NCI-H510A (cell line): ENCODE measurements at places on chromosomes 16 and 17.

- no peak for DNase-seq
These were observed 58.1 kb downstream of the NDE1 start for GRCh38 chr16:15708096-15708495.

- DNase-seq = no peak
These were observed 563 bp downstream of the METRNL start for GRCh38 chr17:83079766-83080578.

GRCh38 chr17:67456103-67456502 is 79.0 kb downstream of the PITPNC1 start:
- no peak for DNase-seq

- DNase-seq = no peak
These were observed 14.2 kb downstream of the AXIN2 start for GRCh38 chr17:65547253-65547670.

GRCh38 chr16:20504418-20504817 is 53.1 kb downstream of the ACSM2A start:
- no peak for DNase-seq

- DNase-seq = no peak
These were observed 42.6 kb upstream of the ERN1 start for GRCh38 chr17:64172510-64172909.

GRCh38 chr16:58012481-58012880 is 11.3 kb downstream of the USB1 start:
- DNase-seq = no peak

- no peak for DNase-seq
These were observed 2.8 kb upstream of the SOCS1 start for GRCh38 chr16:11258553-11259492.

- DNase-seq = no peak
These were observed 135.4 kb upstream of the CHMP6 start for GRCh38 chr17:80855948-80856862.

GRCh38 chr16:27446721-27447120 is 44.7 kb downstream of the IL21R start:
- no peak for DNase-seq

DNA sequence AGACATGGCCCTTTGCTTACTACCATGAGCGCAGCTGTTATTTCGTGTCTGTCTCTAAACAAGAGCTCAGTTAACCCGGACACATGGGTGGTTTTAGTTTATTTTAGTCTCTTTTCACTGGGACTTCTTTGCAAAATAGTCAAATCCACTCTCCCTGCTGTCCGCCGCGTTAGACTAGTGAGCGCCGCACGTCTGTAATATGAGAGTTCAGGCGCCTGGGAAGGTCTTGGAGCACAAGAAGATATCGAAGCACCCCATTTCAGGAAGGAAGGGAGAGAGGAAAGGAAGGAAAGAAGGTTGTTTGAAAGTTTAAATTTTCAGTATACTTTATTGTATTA is 111.0 kb upstream of the CHMP6 start:
- DNase-seq = no peak

DNA sequence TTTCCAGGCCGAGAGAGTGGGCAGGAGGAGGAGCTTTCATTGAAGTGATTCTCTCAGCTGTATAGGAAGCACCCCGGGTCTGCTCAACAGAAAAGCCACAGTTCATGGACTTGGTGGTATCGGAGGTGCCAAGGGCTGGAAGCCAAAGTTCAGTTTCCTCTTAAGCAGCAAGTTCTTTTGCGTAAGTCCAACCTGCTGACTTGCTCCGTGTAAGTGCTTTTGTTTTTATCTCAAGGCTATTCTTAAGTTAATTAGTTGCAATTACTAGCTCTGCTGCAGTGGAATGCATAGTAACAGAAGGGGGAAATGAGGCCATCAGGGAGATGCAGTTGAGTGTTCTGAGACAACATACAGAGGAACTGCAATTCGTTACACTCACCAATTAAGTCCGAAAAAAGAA is 44.6 kb downstream of the SMIM36 start:
- no peak for DNase-seq

- DNase-seq = no peak
These were observed at the start of gene MYLK3 for GRCh38 chr16:46747777-46748651. MYLK3 (minus strand) TSS chr16:46748344; CDS start chr16:46748193, 151 bp downstream.

DNA sequence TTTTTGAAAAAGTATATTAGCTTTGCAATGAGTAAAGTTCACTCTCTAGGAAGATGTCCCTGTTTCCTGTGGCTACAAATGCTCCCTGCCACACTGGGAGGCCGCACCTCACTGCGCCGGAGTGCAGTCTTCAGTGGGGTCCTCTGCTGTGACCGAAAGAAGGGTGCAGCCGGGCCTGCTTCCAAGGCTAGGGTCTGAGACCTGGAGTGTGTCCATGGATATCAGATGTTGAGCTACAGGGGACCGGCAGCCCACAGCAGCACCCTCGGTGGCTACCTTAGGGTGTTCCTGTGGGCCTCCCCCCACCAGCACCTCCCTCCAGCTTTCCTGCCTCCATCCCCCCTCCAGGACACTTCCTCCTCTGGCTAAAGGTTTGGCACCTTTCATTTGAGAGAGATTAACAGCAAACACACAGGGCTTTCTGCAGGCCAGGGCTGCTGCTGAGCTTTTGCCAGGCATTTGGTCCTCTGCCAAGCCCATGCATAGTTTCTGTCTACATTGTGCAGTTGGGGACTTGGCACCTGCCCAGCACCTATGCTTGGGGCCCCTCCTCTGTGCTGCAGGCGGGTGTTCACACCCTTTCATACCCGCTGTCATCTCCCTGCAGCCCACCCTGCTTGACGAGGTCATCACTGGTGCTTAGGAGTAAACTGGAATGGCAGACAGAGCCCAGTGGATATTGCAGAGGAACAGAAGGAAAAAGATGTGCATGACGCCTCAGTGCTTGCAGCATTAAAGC is 33.8 kb upstream of the CRISPLD2 start:
- peak; percentile 66 for DNase-seq

DNA sequence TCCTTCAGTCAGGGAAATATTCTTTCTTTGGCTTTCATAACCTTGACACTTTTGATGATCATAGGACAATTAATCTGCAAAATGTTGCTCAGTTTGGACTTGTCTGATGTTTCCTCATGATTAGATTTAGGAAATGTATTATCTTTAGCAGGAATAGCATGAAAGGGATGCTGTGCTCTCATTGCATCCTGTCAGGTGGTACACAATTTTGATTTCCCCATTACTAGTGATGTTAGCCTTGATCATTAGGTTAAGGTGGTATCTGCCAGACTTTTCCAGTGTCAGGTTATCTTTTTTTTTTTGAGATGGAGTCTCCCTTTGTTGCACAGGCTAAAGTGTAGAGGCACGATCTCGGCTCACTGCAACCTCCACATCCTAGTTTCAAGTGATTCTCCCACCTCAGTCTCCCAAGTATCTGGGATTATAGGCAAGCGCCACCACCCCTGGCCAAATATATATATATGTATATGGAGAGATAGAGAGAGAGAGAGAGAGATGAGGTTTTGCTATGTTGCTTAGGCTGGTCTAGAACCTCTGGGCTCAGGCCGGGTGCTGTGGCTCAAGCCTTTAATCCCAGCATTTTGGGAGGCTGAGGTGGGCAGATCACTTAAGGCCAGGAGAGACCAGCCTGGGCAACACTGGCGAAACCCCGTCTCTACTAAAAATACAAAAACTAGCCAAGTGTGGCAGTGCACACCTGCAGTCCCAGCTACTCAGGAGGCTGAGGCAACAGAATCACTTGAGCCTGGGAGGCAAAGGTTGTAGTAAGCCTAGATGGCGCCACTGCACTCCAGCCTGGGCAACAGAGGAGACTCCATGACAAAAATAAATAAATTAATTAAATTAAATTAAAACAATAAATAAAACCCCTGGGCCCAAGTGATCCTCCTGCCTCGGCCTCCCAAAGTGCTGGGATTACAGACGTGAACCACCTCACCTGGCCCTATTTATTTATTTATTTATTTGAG is 15.8 kb upstream of the CAVIN1 start:
- DNase-seq = no peak

DNA sequence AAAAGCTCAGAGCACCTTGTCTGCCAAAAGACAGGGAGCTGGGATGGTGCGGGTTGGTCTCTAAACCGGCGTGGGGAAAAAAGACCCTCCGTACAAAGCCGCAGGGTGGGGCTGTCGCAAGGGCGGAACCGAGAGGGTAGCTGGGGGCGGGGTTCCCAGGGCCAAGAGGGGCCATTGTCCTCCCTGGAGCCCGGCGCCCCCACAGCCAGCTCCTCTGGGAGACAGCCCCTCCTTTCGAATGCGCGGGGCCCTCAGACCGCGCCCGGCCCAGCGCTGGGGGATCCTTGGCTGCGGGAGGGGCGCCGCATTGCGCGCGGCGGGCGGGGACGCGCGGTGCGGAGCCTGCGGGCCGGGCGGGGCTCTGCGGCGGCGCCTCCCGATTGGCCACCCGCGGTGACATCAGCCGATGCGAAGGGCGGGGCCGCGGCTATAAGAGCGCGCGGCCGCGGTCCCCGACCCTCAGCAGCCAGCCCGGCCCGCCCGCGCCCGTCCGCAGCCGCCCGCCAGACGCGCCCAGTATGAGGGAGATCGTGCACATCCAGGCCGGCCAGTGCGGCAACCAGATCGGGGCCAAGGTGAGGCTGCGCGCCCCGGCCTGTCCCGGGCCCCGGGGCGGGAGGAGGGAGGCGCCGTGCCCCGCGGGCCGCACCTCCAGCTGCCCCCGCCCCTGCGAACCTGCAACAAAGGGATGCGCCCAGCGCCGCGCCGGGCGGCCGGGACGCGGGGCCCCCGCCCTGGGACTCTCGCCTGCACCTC is at the start of gene TUBB3:
TUBB3 (plus strand) TSS at position 459 of the 756 bp plus-strand sequence; CDS start at position 519, 60 bp downstream.
- no peak for DNase-seq

DNA sequence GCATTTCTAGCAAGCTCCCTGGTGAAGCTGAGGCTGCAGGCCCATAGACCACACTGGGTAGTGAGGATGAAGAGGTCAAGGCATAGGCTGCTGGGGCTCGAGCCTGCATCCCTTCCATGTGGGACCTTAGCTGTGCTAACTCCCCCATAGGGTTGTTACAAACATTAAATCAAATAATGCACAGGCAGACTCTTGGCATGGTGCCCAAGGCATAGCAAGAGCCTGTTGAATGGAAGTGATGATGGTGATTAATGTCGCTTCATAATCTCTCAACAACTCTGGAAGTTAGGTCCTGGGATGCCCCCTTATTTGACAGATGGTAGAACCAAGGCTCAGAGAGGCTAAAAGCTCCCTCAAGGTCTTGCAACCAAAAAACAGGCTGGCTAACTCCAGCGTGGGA is 283.9 kb upstream of the EEF2KMT start:
- DNase-seq = no peak

DNA sequence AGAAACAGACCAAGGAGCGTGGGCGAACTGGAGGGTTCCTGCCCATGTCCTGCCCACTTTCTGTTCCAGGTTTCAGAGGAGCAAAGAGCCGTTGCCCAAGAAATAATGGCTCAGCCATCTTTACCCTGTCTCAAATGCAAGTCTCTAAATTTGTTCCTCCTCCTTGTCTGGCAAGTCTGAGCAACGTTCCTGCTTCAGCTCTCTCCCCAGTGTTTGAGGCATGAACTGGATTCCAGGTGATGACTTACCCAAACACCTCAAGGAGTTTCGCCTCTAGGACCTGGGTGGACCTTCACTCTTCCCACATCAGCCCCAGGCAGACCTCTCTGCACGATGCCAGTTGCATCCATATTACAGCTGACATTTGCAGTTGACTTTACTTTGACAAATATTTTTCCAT is 521.9 kb upstream of the HSBP1 start:
- no peak for DNase-seq

DNA sequence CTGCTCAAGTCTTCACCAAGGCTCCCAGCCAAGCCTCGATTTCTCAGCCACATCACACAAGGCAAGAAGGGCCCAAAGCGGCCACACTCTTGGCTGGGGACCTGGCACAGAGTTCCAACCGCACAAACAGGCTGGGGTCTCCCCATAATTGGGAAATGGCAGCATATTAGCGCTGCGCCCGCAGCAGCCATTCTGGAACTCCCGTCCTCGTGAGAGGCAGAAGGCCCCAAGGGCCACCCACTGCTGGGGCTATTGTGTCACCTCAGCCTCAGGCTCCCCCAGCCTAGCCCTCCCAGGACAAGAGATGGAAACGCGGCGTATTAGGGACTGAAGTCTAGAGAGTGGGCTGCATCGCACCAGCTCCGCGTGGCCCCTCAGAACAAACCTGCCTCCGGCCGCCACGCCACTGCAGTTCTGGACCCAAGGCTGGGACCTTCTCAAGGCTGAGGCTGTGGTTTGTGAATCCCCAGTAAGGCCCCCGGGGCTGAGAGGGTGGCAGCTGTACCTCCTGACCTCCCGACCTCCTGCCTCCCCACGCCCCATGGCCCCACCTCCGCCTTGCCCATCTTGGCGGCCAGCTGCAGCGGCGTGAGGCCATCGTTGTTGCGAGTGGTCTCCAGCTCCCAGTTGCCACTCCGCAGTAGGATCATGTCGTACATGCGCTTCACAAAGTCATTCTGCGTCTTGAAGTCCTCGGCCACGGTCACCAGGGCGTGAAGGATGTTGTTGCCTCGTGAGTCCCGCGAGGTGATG is 25.3 kb downstream of the TRPV3 start:
- no peak for DNase-seq

DNA sequence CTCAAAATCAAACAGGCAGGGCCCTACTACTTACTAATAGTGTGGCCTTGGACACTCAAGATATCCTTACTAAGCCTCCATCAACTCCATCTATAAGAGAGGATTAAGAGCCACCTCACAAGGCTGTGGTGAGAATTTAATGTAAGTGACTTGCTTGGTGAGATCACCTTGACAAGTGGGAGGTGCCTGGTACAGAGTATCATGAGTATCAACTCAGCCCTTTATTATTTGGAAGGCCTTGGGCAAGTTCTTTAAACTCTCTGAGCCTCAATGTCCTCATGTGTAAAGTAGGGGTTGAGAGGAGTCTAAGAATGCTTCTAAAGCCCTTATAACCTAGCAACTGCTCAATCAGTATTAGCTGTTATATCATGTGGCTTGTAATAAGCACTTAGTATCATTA is 15.0 kb downstream of the THUMPD1 start:
- DNase-seq = no peak

GRCh38 chr16:31879937-31880321 is 6.3 kb downstream of the ZNF267 start:
- DNase-seq = no peak

- no peak for DNase-seq
These were observed 12.0 kb upstream of the KRT23 start for GRCh38 chr17:40949418-40949817.

- no peak for DNase-seq
These were observed 55.8 kb downstream of the MYH13 start for GRCh38 chr17:10316801-10317542.

DNA sequence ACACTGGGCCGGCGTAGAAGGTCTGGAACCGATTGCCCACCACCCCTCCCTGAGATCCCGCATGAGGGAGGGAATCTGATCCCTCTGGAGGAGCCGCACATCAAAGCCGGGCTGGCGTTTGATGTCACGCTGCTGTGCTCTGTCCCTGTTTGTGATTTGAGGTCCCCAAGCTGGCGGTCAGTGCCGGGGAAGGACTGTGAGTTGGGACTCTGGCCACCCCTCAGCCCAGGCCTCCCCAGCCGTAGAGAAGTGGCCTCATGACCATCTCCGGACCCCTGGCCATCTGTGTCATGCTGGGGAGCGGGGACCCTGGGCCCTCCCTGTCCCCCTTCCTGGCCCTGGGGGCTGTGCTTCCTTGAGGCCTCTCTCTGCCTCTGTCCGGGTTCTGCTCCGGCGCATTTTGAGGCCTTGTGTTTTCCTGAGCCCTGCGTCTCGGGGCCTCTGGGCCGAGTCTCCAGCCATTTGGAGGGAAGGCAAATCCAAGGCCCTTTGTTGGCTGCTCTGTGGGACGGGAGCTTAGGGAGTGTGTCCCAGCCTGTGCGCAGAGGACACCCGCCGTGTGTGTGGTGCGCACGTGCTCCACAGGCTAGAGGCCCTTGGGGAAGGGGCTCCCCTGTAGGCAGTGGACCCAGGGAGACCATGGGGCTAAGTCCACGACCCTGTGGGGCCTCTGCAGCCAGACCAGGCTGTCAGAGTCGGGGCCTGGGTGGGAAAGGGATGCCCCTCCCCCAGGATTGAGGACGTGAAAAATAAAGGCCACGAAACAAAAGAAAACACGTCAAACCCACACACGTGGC is 15.1 kb downstream of the ASPSCR1 start:
- DNase-seq = peak; percentile 7
